Fibroblast of mammary gland (primary cell): ENCODE measurements at places on chromosomes 3 and 15.

- peak; percentile 55 for DNase-seq
Measured at GRCh38 chr3:36372534-36372935, 7.8 kb upstream of the STAC start.

DNA sequence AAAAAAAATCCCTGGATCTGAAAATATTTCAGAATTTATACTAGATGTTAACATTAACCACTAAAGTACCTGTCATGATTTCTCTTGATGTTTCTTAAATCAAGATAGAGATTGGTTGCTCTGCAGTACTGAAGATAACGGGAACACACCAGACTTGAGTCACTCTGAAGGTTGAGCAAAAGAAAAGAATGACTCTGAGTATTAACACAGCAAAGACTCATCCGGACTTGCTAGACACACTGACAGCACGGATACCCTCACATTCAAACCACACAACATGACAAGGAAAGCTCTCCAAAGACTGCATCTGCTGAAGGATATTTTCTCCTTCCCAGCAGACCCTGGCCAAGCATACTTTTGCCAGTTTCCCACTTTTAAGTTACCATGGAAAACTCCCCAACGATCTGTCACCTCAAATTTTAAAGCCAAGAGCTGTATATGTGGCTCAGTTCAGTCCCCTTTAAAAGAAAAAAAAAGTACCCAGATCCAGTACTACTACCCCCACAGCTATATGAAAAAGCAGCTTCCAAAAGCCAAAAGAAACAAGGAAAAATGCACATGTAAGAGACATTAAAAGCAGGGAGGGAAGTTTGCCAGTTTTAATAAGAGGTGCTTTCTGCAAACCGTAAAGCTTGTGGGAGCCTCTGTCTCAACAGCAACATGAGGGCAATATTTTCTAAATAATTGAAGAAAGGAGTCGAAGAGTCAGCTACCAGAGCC is 8.3 kb downstream of the EOGT start:
- no peak for DNase-seq

GRCh38 chr3:56075089-56075488 is 393.2 kb downstream of the ERC2 start:
- no peak for DNase-seq

- peak; percentile 15 for DNase-seq
Measured at GRCh38 chr3:109336291-109336861, 970 bp downstream of the DPPA4 start.

DNA sequence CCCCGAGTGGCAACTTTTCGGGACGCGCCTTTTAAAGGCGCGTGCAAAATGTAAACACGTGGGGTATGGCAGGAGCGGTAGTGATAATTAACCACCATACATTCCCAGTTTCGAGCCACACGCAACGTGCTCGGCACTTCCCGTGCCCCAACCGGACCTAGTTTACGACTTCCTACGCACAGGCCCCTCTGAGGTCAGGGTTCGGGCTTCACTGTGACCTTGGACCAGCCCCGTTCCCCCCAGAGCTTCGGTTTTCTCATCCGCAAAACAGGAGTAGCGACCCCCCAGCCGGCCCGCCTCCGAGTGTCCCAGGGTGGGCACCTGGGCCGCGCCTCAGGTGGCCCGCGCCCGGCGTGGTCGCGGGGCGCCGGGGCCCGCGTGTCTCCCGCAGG is 451 bp downstream of the CHCHD4 start:
- peak; percentile 44 for DNase-seq

DNA sequence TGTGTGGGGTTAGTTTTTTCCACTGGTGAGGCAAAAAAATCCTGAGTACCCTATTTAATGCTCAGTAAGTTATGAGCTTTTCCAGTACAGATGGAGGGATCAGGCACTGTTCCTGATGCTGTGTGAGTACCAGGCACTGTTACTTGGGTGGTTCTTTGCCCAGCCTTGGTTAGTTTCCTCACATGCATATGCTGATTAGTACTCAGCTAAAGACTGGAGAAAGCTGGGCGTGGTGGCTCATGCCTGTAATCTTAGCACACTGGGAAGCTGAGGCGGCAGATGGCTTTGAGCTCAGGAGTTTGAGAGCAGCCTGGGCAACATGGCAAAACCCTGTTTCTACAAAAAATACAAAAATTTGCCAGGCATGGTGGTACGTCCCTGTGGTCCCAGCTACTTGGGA is 210.3 kb upstream of the SGO1 start:
- DNase-seq: no peak

DNA sequence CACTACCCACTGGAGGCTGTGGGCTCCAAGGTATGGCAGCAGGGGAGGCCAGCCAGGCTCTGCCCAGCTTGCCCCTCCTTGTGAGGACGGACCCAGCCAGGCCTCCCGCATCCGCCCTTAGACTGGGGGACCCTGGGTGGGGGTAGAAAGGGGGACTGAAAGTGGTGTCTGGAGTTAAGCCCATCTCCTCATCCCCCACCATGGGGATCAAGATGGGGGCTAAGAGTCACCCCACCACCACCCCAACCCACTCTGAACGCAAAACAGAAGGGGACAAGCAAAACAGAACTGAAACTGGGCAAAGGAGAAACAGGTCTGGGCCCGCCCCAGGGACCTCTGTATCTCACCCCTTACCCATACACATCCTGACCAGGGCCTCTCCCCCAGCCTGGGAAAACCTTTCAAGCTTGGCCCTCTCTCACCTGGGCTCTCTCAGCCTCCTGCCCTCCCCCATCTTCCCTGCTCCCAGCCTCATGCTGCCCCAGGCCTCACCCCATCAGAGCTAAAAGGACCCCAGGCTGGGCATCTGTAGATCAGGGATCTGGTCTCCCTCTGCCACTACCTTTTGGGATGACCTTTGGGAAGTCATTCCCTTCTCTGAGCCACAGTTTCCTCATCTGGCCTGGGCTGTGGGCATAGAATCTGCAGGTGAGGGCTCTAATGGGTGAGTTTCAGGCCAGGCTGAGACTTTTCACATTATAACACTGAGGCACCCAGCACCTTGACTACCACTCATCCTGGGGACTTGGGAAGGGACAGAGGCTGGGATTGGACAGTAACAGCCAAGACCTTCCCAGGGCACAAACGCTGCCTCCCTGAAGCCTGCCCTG is 30.0 kb upstream of the CYP11A1 start:
- no peak for DNase-seq

- no peak for DNase-seq
Measured at GRCh38 chr3:88960019-88960418, 147.4 kb upstream of the EPHA3 start.

DNA sequence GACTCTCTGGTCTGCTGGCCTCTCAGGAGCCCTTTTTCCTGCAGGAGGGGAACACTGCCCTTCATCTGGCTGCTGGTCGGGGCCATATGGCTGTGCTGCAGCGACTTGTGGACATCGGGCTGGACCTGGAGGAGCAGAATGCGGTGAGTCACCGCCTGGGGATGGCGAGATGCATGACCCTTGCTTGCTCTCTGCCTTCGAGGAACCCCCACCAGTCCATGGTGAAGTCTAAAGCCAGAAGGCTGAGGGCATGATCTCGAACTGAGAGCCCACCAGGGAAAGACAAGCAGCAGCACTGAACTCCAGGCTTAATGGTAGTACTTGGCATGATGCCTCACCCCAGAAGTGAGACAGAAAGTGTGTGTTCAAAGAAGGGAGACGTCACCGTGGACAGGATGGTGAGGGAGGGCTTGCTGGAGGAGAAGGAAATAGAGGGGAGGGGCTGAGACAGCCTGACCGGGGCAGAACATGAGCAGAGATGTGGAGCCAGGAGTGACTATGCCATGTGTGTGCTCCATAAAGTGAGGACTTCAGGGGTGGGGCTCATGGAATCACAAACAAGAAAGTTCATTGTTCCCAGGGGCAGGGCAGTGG is 19.2 kb downstream of the ANKDD1A start:
- DNase-seq: peak; percentile 57

GRCh38 chr15:100873029-100873677 is 6.5 kb upstream of the ALDH1A3 start:
- peak; percentile 90 for DNase-seq

DNA sequence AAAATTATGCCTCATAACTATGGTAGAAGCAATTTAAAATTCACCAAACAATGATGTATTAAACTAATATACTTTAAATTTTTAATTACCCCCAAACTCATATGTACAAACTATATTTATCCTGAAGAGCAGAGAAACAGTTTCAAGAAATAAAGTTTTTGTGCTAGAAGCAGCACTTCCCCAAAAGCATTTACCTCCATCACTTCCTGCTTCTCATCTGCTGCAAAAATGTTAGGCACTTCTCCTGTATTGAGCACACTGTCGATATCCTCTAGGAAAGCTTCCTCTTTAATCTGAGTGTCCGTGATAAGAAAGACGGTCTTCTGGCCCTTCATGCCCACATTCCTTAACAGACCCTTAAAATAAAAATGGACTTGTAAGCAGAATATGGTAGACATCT is 101.5 kb upstream of the ASB14 start:
- DNase-seq: no peak

- DNase-seq: no peak
Measured at GRCh38 chr3:134323966-134324962, 50.0 kb downstream of the AMOTL2 start.
